ENCODE measurements at places on chromosomes 16 and 17. TPM values are rescaled to one million over a fixed set of nuclear protein-coding genes. Genes with fewer than 3 reads are reported as not detected.

DNA sequence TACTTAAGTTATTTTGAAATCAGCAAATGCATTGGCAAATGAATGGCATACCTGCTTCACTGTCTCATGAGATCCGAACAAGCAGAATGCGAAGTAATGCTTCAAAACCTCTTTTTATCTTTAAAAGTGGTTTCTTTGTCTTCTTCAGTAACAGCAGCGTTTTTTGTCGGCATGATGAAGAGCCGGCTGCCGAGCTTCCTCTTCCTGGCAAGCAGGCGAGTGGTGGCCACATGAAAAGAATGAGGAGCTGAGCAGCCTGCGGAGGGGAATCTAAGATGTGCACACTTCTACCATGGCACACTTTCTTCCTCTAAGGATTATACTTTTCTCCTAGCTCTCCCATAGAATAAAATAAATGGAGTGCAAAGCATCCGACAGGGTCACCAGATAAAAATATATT is 42.4 kb upstream of the AKTIP start:
- DNase-seq, result no peak

Gene GAS2L2
- total RNA-seq, result 1.2 TPM

DNA sequence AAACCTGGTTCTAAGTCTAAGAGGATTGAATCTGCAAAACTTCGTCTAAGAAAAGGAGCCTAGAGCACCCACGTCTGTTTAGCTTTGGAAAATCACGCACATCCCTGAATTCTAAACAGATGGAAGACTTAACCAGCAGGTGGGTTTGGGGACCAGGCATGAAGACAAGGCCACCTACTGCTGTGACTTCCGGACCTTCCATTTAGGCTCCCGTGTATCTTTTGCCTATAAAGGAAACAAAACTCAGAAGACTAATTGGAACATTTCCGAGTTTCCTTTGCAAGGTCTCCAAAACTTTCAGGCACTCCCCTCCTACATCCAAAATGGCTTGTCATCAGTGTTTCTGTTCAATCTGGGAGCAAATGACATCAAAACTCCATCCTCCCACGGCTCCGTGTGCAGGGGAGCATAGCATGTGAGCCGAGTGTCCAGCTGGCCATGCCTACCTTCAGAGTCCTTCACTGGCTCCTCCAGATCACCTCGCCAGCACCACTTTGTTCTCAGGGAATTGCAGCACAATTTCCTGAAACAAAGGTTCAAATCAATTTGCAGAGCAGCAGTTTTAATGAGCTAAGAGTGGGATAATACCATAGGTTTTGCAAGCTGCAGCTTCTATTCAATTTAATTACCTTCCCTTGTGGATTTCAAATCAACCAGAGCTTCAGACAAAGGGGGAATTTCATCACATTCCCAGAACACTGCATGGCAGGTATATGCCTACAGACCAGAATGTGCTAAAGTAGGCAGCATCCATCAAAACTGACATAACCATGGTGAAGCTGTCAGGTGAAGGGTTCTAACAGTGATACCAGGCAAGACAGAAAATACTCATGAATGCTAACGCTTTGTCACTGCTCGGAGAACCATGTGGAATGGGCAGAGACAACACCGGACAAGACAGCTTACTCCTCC is 23.5 kb downstream of the CACNG1 start:
- no peak for DNase-seq

DNA sequence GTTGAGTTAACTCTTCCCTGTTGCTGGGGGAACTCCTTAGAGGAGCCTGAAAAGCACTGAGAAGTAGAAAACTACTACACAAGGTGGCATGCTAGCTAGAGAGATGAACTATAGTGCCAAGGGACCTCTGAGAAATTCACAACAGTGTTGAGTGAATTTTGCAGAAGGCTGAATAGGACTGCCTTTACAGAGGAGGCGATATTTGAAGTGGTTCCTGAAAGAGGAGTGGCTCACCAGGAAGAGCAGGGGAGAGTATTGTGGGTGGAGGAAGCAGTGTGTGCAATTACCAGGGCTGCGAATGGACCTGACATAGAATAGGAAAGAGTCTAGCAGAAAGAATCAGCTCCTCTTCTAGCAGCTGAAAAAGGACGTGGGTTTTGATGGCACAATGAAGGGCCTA is 66.4 kb downstream of the CDK5R1 start:
- DNase-seq, result no peak

- DNase-seq, result no peak
These were observed 63.3 kb upstream of the HLF start for GRCh38 chr17:55201308-55201932.

DNA sequence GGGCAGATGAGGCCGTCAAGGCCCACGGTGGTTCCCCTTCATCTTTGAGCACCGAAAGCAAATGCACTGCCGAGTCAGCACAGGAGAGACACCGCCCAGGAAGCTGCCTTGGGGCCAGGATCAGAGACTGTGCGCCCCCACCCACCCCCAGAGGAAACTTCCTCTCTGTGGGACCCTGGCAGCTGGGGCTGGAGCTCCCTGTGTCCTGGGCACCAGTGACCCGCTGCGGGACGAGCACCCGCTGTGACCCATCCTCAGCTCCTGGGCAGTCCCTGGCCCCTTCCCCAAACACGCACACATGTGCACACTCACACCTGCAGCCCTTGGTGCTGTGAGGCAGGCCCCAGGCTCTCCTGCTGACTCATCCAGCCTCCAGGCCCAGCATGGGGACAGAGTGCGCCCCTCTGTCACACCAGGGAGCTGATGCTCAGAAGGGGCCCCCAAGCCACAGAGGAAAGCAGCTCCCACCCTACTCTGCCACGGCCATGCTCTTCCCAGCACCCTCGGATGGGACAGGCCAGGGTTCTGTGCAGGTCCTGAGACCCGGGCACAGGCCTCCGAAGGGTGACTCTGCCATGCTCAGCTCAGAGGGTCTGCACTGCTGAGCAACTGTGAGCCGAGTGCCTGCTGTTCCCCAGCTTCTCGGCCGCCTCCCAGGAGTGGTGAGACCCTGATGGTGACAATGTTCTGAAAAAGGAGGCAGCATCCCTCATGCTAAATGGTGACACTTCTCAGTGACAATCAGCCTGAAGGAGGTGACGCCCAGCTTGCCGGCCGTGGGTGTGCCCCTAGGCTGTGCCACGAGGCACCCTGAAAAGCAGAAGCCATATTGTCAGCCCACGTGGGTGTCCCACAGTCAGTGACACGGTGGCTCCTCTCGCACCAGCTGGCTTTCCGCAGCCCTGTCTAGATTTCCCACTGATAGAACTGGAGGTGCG is 3.6 kb downstream of the PIEZO1 start:
- DNase-seq, result no peak

Measured in mesenteric fat pad (tissue), 1 donor.